ENCODE measurements at places on chromosomes 4 and X. TPM values are rescaled to one million over a fixed set of nuclear protein-coding genes. Genes with fewer than 3 reads are reported as not detected.

GRCh38 chr4:5887361-5888221 is 5.3 kb downstream of the CRMP1 start:
- H3K27ac ChIP-seq = no peak overlapping the region
- no peak for DNase-seq
- peaks cover 28% of the 10 kb centered on the region for H3K4me1 ChIP-seq
- peak overlapping the region; percentile 48 for H3K4me3 ChIP-seq
- peaks cover 59% of the 10 kb centered on the region for H3K27me3 ChIP-seq
- no peaks in the 10 kb centered on the region for H3K36me3 ChIP-seq

DNA sequence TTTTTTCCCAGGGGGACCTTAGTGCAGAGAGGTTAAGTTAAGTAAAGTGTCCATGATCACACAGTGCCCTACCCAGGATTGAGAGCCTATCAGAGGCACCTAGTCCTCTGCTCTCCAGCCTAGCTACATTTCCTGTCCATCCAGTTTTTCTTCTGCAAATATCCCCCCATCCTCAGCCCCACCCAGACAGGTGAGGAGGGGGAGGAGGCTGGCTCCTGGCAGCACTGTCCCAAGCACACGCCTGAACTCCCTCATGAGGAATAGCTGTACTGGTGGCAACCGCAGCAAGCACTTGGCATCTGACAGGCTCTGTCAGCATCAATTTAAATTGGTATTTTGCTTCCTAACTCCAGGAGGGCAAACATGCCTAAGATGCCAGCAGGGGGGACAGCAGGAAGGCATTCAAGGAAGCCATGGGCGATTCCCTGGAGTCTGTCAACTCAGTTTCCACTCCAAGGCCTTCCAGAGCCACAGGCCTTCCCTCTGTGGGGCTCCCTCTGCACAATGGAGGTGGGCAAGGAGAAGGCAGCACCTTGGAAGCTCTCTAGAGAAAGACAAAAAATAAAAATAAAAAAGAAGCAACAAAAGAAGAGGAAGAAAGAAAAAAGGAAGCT is 6.4 kb upstream of the FRMPD3 start:
- H3K4me3 ChIP-seq = no peak overlapping the region
- no peak for DNase-seq

- no peak for DNase-seq
- no peak overlapping the region for H3K27ac ChIP-seq
- H3K4me3 ChIP-seq = no peak overlapping the region
- H3K4me1 ChIP-seq = no peaks in the 10 kb centered on the region
- H3K27me3 ChIP-seq = no peaks in the 10 kb centered on the region
Measured at GRCh38 chrX:106899276-106899675, 3.9 kb downstream of the RIPPLY1 start.

GRCh38 chrX:154607370-154607769 is 11.7 kb downstream of the CTAG1B start:
- H3K4me3 ChIP-seq = no peak overlapping the region
- no peak overlapping the region for H3K27ac ChIP-seq
- H3K27me3 ChIP-seq = no peaks in the 10 kb centered on the region
- no peaks in the 10 kb centered on the region for H3K4me1 ChIP-seq
- no peak for DNase-seq

DNA sequence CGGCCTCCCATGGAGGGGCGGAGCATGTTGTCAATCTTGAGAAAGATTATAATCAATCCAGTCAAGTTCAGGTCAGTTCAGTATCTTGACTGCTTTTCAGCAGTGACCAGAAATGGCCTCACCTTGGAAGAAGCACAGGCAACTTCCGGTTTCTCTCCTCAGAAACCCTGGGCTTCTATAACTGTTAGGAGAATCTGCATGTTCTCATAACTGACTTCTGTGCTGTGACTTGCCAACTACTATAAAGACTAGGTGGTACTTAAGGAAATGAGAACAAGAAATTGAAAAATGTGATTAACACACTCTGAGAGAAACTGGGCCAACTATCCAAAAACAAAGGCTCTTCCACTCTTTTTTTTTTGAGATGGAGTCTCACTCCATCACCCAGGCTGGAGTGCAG is 35.9 kb upstream of the TLR3 start:
- no peaks in the 10 kb centered on the region for H3K27me3 ChIP-seq
- H3K4me1 ChIP-seq = peaks cover 43% of the 10 kb centered on the region
- no peak overlapping the region for H3K4me3 ChIP-seq
- H3K27ac ChIP-seq = peak overlapping the region; percentile 85
- DNase-seq = no peak

DNA sequence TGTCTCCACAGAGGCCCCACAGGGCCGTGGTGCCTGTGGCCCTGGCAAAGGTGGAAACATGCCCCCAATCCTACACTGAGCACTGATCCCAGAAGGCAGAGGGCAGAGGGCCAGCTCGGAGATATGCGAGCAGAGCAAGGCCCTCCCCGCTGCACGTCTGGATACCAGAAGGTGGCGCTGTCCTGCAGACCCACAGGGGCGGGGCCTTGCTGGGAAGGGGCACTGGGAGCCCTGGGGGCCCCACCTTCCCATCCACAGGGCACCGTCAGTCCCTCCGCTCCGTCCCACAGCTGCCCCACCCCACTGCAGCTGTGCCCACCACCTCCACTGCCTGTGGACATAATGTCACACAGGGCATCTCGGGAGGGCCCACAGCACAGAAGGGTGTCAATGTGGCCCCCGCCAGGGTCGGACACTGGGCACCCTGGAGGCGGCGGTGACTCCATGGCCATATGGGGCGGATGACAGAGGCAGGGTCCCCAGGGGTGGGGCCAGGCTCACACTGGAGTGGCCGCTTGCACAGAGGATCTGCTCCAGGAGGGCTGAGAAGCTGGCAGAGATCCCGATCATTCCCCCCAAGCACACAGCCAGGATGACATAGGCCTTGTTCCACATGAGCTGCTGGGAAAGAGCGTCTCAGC is 4.8 kb downstream of the SLC49A3 start:
- H3K4me3 ChIP-seq = no peak overlapping the region
- no peaks in the 10 kb centered on the region for H3K36me3 ChIP-seq
- DNase-seq = peak; percentile 76
- H3K27ac ChIP-seq = no peak overlapping the region
- H3K27me3 ChIP-seq = peaks cover 6% of the 10 kb centered on the region
- no peaks in the 10 kb centered on the region for H3K4me1 ChIP-seq

DNA sequence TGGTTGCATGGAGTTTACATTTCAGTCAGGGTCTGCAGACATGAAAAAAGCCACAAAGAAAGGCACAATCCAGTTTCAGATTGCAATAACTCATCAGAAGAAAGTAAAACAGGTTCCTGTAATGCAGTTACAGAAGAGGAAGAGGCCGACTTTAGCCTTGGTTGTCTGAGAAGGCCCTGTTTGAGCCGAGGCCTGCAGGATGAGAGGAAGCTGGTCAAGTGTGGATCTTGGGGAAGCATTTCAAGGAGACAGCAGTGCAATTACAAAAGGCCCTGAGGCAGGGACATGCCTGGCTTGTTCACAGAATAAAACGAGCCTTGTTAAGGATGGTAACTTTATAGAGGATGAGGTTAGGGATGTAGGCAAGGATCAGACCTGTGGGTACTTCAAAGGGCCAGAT is 62.4 kb downstream of the AFF2 start:
- no peak overlapping the region for H3K27ac ChIP-seq
- H3K27me3 ChIP-seq = no peaks in the 10 kb centered on the region
- no peak for DNase-seq

GRCh38 chr4:109251396-109251795 is 51.1 kb downstream of the COL25A1 start:
- H3K36me3 ChIP-seq = no peaks in the 10 kb centered on the region
- H3K27ac ChIP-seq = no peak overlapping the region
- no peaks in the 10 kb centered on the region for H3K27me3 ChIP-seq

- H3K4me3 ChIP-seq = no peak overlapping the region
- H3K27ac ChIP-seq = no peak overlapping the region
- no peaks in the 10 kb centered on the region for H3K36me3 ChIP-seq
- no peak for DNase-seq
- no peaks in the 10 kb centered on the region for H3K27me3 ChIP-seq
Measured at GRCh38 chr4:91359041-91360031, 944.4 kb upstream of the GRID2 start.

DNA sequence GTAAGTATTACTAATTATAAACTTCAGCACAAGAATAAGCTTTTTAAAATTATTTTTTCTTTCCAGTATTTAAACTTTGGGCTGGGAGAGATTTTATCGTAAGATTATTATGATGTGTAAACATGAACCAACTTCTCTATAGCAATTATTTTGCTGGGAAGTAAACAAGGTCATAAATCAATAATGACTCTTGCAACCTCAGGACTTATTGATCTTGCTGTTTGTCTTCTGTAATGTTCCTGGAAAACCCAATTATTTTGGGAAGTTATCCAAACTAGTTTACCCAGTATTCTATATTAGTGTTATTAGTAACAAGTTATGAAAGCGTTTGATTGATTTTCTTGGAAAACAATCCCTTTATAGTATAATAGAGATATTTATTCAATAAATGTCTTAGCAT is 174.9 kb downstream of the PPP1R2C start:
- no peak for DNase-seq
- H3K4me3 ChIP-seq = no peak overlapping the region
- no peaks in the 10 kb centered on the region for H3K27me3 ChIP-seq
- no peaks in the 10 kb centered on the region for H3K36me3 ChIP-seq
- no peak overlapping the region for H3K27ac ChIP-seq

- H3K36me3 ChIP-seq = no peaks in the 10 kb centered on the region
- no peaks in the 10 kb centered on the region for H3K4me1 ChIP-seq
- DNase-seq = no peak
- H3K4me3 ChIP-seq = no peak overlapping the region
- H3K27me3 ChIP-seq = no peaks in the 10 kb centered on the region
Measured at GRCh38 chr4:100790836-100791615, 273.2 kb upstream of the EMCN start.

DNA sequence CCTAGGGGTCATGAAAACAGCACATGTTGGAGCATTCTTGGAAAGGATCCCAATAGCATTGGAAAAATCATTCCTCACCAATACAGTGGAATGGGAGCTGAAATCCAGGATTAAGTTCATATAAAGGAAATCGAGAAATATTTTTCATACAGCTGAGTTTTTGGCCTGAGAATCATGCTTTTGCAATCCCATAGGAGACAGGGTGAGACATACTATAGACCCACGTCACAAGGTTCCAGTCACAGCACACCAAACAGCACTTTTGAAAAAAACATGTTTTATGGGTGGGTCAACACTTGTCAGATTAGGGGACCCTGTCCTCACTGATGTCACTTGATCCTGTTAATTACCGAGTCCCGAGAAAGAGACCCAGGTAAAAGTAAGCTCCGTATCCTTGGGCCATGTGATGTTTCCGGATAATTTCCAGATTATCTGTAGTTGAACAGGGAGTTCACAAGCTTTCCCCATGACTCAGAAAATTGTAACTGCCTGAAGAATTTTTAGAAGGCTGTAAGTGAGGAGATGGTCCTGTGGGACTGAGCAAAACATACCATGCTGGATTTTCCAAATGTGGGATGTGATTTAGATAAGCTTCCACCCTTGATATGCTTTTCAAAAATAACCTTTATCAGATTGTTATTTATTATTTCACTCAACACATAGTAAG is 80.9 kb upstream of the TLR3 start:
- H3K27me3 ChIP-seq = no peaks in the 10 kb centered on the region
- no peaks in the 10 kb centered on the region for H3K4me1 ChIP-seq
- H3K36me3 ChIP-seq = no peaks in the 10 kb centered on the region

- H3K4me1 ChIP-seq = no peaks in the 10 kb centered on the region
- no peak overlapping the region for H3K4me3 ChIP-seq
- no peak for DNase-seq
- no peaks in the 10 kb centered on the region for H3K36me3 ChIP-seq
Measured at GRCh38 chr4:1623400-1623799, 60.7 kb downstream of the FAM53A start.

DNA sequence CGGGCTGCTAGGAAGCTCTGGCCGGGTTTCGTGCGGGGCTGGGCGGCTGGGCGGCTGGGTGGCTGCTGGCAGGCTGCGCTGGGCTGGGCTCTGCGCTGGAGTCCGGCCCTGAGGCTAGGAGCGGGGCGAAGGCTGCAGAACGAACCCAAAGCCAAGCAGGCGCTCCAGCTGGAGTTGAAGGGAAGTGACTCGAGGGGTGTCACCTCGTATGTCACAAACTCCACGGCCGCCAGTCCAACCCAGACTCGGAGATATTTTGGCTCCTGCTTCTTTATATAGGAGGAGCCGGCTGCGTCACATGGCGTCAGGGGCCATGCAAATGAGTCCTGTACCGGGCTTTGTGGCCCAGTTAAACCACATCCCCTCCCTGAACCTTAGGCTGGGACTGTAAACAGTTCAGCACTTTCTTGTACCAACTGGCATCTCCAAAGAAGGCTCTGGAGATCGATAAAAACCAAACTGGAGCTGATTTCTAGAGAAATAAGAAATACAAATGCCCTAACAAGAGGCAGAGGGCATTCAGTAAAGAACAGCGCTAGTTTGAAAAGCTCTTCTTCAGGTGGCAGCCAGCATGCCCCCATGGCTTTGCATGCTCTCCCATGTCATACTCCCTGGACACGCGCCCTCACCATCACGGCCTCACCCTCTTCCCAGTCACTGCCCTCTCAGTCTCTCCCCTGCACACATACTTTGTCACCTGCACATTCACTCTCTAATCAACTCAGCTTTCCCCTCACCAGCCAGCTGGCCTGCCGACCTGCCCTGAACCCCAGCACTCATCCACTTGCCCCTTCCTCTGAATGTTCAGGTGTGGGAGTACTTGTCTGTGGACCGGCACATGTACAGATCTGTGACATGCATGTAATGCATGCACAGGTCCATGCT is 58.5 kb downstream of the TSC22D3 start:
- peak overlapping the region; percentile 67 for H3K4me3 ChIP-seq
- H3K4me1 ChIP-seq = peaks cover 29% of the 10 kb centered on the region
- H3K27me3 ChIP-seq = no peaks in the 10 kb centered on the region
- H3K36me3 ChIP-seq = peaks cover 33% of the 10 kb centered on the region
- peak; percentile 97 for DNase-seq

DNA sequence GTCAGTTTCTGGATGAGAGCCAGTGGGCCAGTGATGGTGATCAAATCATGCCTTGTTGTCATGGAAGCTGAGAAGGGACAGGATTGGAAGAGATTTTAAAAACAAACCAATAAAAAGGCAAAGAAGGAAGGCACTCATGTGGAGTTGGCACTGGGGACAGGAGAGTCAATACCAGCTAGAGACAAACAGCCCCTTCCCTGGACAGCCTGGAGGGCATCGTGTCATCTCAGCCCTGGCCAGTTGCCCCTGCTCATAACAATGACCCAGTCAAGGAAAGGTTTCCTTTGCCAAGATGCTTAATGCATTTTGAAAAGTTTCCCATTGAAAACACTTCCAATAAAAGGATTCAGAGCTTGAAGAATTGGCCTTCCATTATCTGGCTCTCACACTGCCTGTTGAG is 55.5 kb downstream of the SCML1 start:
- no peaks in the 10 kb centered on the region for H3K4me1 ChIP-seq
- no peak for DNase-seq
- H3K27ac ChIP-seq = no peak overlapping the region
- no peak overlapping the region for H3K4me3 ChIP-seq

DNA sequence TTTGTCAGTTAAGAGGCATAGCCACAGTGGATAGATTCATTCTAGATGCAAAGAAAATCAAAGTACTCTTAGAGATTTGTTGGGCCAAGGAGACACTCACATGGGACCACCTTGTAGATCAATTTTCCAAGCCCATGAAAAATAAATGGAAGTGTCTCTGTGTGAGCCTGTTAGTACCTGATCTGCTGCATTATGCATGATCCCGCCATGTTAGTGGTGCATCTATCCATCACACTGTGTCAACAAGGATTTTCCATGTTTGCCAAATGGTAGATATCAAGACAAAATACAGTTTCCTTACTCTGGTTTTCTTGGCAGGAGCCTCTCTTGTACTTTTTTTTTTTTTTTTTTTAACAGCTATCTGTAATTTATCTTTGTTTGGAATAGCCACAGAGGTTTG is 112.4 kb downstream of the EGF start:
- no peaks in the 10 kb centered on the region for H3K4me1 ChIP-seq
- no peak overlapping the region for H3K4me3 ChIP-seq
- H3K36me3 ChIP-seq = no peaks in the 10 kb centered on the region
- H3K27ac ChIP-seq = no peak overlapping the region
- DNase-seq = no peak
- no peaks in the 10 kb centered on the region for H3K27me3 ChIP-seq

The IL2 gene
- not detected for total RNA-seq

The SEPTIN11 gene
- 143 TPM for total RNA-seq

All from sigmoid colon (tissue), 7 donors.